ENCODE measurements at places on chromosomes 4 and X. TPM values are rescaled to one million over a fixed set of nuclear protein-coding genes. Genes with fewer than 3 reads are reported as not detected.

Gene COL4A6
- 9.1 TPM for total RNA-seq

GRCh38 chrX:24890677-24891076 is 125.1 kb downstream of the ARX start:
- no peak for DNase-seq

DNA sequence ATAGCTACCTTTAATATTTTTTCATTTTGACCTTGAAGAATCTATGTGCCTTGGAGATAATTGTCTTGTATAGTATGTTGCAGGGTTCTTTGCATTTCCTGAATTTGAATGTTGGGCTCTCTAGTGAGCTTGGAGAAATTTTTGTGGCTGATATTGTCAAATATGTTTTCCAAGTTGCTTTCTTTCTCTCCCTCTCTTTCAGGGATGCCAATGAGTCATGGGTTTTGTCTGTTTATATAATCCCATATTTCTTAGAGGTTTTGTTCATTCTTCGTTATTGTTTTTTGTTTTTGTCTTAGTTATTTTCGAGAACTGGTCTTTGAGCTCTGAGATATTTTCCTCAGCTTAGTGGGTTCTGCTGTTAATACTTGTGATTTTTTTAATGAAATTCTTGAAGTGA is 20.7 kb downstream of the RAB40AL start:
- no peak for DNase-seq

Gene ARHGAP36
- not detected for total RNA-seq

- DNase-seq: no peak
Measured at GRCh38 chr4:182019148-182019652, 224.0 kb upstream of the TENM3 start.

Gene ETDB
- not detected for total RNA-seq

Gene MAB21L2
- 0.17 TPM for total RNA-seq

DNA sequence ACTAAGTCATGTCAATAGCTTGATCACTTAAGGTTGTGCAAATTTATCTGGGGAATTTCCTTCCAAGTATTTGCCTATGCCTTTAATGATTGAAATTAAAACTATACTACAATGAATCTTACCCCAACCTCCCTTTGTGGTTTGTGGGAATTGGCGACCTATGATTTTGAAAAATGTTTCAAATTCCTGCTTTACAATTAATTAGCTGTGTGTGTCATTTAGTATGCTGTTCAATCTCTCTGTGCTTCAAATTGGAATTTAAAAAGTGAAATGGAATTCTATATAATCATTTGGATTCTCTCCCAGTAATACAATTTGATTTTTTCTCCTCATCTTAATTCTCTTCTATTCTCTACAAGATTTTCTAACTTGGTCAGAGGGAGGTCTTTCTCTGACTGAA is 2319.5 kb downstream of the ARAP2 start:
- no peak for DNase-seq

GRCh38 chr4:85430697-85431096 is 44.3 kb upstream of the ARHGAP24 start:
- no peak for DNase-seq

Gene MAGEA4
- not detected for total RNA-seq

Gene CITED1
- total RNA-seq: not detected

- no peak for DNase-seq
Measured at GRCh38 chrX:80184854-80185253, 170.3 kb downstream of the TBX22 start.

- no peak for DNase-seq
Measured at GRCh38 chr4:17780501-17781299, 721 bp downstream of the FAM184B start.

Gene AMER1
- 4.4 TPM for total RNA-seq

GRCh38 chrX:70434914-70435586 is 9.6 kb upstream of the DLG3 start:
- peak; percentile 53 for DNase-seq

DNA sequence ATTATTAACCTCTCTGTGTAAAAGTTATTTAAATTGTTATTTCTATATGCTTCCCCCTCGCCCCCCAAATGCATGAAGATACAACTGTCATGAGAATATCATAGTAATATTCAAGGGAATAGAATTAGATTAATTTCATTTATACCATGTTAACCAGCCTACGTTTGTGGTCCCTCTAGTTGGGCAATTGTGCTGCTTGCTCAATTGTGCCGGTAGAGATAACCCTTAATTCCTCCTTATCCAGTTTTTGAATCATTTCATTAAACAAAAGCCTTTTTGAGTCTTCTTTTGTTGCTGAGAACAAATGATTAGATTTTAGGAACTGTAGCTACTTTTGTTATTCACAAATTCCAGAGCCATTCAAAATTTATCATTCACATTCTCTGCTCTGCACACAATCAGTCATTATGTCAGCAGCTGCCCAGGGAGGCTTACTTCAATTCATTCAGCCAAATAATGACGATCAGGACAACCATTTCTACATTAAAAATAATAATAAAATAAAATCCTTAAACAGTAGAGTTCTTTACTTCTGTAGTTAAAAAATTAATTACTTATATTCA is 98.1 kb downstream of the ADGRL3 start:
- DNase-seq: no peak

Gene EVC2
- 1.5 TPM for total RNA-seq

DNA sequence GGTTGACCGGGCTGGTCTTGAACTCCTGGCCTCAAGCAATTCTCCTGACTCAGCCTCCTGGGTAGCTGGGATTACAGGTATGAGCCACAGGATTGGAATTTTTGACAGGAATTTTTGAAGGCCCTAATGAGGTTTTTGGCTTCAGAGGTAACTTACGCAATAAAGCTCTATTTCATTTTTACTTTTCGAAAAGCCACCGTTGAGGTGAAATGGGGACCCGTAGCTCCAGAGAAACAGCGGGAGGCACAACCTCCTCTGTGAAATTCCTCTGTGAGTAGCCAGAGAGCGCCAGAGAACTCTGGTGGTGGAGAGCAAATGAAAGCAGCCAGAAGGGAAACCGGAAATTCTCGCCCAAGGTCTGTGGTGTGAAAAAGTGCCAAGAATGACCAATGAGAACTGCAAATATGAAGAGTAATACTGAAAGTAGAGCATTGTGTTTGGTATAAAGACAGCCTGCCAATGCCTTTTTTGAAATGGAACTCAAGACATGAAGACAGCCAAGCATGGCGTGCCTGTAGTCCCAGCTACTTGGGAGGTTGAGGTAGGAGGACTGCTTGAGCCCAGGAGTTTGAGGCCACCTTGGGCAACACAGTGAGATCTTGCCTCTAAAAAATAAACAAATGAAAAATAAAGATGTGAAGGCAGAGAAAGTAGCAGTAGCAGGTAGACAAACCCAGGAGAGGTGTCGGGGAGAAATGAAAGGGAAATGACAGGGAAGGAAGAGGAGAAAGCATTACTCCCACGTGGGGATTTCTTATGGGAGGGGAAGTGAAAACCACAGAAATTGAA is 33.0 kb upstream of the TMEM131L start:
- peak; percentile 46 for DNase-seq

DNA sequence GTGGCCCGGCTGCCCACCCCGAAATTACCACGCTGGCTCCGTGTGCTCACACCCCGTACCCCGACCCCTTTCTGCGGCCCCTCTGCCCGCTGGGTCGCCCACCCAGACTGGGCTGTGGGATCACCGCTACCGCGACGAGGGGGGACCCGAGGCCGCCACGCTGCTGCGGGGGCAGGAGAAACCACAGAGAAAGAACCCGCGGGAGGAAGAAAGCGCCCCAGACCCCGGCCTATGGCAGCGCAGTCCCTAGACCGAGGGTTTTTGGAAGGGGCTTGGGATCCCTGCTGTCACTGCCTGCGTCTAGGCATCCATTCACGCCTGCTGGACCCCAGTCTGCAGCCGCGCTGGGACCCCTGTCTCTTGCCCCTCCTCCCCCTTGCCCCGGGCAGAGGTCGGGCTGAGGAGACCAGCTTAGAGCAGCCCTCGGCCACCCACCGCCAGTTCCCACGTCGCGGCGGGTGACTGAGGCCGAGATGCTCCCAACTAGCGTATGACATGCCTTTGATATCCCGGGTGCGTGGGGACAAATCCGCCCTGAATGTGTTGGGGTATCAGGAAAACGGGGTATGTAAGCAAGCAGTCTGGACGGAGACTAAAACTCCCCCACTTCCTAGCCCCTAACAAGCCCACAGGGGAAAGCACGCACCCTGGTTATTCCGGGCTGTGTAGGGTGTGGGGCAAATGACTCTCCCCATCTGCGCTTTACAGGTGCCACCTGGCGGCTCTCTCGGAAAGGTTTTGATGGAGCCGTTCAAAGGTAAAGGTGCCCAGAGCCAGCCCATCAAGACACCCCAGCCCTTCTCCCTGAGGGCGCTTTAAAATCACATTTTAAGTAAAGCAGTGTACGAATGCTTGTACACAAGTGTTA is 862 bp upstream of the INPP4B start:
- DNase-seq: peak; percentile 58

GRCh38 chr4:184402740-184403383 is 71.5 kb downstream of the IRF2 start:
- no peak for DNase-seq

GRCh38 chrX:117996918-117997480 is 119.6 kb downstream of the KLHL13 start:
- DNase-seq: no peak

Gene SPP1
- 2.7 TPM for total RNA-seq

Gene TLR10
- total RNA-seq: not detected

Gene REPS2
- 8.0 TPM for total RNA-seq

Gene CD99
- total RNA-seq: 360 TPM

DNA sequence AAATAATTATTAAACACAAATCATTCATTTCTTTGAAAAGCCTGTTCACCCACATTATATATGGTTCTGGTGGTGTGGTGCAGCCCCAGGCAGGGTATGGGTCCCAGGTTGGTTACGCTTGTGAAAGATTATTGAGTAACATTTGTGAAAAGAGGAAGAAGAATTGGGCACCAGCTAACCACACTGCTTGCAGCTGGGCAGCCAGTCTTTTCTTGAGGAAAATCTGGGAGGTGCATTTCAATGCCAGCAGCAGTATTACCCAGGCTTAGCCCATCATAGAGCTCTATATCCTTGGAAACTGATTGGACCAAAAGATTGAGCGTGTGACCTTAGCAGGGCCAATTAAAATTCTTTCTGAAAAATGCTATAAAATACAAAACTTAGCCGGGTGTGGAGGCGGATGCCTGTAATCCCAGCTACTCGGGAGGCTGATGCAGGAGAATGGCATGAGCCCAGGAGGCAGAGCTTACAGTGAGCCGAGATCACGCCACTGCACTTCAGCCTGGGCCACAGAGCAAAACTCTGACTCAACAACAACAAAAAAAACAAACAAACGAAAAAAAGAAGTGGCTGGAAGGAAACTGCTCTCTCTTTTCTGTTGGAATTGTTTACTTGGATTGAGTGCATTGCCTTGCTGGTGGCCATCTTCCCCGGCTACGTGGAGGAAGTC is 9.7 kb upstream of the PLAC8 start:
- DNase-seq: no peak

DNA sequence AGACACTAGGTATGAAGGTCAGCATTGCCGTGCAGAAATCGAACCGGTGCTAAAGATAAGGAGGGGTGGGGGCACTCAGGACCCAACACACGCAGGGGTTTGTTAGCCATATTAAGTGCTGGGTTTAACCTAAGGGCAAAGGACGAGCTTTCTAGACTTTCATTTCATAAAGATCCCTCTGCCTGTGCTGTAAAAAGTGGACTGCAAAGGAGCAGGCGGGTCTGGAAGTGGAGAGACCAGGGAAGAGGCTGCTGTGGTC is 1.3 kb downstream of the CASP3 start:
- no peak for DNase-seq

Data from left ventricle myocardium superior (tissue), 1 donor.